GM20000 (cell line): ENCODE measurements at places on chromosomes 1 and 21.
A peak's percentile ranks its signal among the peaks of the same experiment; 100 is the strongest.

DNA sequence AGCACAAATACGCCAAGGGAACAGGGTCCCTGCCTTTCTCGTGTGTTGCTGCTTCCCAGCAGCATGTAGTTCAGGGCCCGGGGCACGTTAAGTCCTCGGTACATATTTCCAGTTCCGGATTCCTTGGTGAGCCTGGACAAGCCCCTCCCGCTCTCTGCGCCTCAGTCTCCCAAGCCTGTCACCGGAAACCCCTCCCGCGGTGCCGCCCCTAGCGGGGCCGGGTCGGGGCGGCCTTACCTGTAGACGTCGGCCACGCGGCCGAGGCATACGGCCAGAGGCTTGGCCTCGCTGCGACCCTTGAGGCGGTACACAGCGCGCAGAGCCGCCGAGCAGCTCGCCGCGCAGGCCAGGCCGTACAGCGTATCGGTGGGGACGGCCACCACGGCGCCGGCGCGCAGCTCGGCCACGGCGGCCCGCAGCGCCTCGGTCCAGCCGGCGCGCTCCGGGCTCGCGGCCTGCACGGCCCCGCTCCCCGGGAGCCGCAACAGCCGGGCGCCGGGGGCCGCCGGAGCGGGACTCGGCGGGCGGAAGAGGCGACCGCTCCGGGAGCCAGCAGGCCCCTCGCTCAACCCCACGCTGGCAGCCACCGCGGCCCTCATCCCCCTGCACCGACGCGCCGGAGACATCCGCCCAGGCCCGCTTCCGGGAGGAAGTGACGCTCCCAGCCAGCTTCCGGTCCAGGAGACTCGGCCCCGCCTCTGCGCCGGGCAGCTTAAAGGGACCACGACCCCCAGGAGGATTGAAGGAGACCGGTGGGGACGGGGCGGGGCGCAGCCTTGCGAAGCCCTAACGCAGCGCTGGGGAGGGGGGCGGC, at the start of the genes C1orf122 and YRDC:
Gene C1orf122, plus strand, starts transcription at position 236 of the 814 bp plus-strand sequence. CDS start 615 bp downstream, outside the sequence.
Gene YRDC, minus strand, starts transcription at position 654 of the 814 bp plus-strand sequence. Its CDS starts 28 bp downstream, at position 626.
- peak; percentile 100 for DNase-seq

DNA sequence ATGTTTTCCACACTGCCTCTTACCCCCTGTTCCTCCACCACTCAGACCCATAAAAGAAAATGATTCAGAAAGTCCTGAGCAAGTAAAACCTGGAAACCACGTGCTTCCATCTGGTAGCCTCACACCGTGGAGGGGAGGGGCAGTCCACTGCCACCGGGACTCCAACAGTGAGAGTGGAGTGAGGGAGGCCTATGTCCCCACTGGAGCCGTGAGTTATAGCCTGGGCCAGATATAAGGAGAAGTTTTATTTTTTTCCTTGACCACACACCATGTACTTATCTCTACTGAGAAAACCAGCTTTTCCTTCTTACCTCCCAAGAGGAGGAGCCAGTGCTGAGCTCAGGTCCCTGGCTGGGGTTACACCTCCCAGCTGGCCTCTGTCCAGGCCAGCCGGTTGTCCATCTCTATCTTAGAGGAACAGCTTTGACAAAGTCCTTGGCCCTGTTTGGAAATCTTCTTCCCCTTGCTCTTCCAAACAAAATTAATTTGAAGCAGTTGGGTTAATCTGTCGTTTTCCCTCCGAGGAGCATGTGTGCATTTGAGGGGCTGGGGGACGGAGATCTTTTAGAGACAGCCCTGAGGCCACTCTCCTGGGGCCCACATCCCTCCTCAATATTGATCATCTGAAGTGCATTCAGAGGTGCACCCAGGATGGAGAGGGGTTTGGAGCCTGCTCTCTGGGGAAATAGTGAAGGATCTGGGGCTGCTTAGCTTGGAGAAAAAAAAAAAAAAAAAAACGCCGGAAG, 49.1 kb upstream of the SERBP1 start:
- no peak for DNase-seq

DNA sequence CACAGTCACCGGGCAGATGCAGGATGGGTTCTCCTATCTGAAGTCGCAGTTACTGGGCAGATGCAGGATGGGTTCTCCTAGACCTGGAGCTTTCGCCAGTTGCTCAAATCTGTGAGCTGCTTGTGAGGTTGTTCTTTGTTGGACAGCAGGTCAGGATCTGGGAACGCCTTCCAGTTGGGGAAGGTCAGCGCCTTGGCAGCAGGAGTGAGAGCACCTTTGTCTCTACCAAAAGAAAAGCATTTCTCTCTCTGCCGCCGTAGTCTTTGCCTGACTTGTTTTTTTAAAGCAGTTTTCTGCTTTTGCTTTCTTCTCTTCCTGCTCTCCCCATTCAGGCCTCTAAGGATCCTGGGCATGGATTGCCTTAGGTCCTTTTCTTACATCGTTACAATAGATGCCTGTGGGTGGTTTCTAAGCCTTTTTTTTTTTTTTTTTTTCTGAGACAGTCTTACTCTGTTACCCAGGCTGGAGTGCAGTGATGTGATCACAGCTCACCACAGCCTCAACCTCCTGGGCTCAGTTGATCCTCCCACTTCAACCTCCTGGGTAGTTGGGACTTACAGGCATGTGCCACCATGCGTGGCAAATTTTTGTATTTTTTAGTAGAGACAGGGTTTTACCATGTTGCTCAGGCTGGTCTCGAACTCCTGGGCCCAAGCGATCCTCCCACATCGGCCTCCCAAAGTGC, 15.7 kb downstream of the PEX14 start:
- DNase-seq: no peak

DNA sequence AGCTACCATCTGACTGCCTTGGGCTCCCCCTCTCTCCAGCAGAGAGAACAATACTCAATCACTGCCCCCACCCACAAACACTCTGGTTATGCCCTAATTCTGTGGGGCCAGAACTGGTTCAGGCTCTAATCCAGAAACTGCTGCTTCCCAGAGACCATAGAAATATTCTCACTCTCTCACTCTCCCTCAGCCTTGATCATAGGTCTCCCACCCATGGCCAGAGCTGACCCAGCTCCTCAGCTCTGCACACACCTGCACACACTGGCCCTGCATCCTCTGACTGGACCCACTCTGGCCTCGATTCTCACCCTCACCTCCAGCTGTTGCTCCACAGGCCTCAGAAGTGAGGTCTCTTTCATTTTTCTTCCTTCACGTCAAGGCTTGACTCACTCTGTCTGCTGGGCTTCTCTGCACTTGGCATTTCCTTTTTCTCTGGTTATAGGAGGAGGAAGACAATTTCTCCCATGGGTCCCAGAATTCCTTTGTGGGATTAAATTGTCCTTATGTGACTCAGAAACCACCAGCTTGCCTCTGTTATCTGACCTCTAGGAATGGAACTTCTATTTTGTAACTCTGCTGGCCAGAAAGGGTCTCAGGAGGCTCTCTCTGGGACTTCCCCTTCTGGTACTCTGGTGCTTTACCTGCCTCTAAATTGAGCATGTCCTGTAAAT, 15.6 kb upstream of the ZMYM6 start:
- no peak for DNase-seq

DNA sequence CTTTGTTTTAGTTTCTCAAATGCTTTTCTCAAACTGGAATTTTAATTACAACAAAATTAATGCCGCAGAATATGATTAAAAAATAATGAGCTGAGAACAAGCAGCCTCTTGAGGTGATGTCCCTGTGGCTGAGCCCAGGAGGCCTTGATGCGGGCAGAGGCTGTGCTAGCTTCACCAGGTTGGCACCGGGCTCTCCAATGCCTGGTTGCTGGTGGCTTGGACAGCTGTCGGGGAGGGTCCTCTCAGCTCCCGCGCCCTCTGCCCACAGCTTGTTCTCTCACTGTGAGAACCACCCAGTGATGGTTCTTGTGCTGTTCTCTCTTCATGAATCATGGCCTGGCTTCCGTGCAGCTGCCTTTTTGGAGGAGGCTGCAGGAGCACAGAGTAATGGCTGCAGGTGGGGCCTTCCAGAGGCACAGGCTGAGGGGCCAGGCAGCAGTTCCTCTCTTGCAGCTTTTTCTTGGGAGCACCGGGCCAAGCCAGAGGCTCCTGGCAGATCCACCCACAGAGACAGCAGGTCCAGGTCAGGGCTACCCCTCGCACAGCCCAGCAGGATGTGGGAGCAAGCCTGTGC, 156.3 kb downstream of the PCBP3 start:
- no peak for DNase-seq

- no peak for DNase-seq
Observed at GRCh38 chr21:36229181-36229580, 72.6 kb downstream of the DOP1B start.

- no peak for DNase-seq
Observed at GRCh38 chr1:91872000-91872399, 14.0 kb downstream of the TGFBR3 start.

- no peak for DNase-seq
Observed at GRCh38 chr1:180524915-180525714, 22.7 kb upstream of the ACBD6 start.

- peak; percentile 91 for DNase-seq
Observed at GRCh38 chr21:46368533-46369285, 44.8 kb downstream of the PCNT start.

DNA sequence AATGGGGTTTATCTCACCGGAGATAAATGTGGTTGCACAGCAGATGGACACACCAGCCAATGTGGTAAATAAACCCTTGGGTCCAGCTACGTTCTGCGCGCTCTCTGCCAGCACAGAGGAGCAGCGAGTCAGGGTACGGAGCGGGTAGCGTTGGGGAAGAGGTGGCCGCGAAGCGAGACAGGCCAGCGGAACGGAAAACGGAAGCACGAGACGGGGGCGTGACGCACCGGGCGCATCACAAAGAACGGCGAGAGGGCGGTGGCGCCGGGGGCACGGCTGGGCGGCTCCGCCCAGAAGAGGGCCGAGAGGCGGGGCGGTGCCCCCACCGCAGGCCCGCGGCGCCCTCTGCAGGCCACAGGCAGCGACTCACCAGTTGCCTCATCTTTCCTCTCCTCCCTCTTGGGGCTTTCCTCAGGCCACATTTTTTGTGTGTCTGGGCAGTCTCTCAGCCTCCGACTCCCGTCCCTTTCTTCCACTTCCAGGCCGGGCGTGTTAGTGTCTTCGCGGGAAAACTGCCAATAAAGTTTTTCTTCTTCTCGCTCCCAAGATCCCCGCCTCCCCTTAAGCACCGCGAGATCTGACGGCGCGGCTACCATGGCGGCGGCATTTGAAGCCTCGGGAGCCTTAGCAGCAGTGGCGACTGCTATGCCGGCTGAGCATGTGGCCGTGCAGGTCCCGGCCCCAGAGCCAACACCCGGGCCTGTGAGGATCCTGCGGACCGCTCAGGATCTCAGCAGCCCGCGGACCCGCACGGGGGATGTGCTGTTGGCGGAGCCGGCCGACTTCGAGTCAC, at the start of gene DDX20:
Gene DDX20, plus strand, starts transcription at position 571 of the 793 bp plus-strand sequence. Its CDS starts 24 bp downstream, at position 595.
- DNase-seq: peak; percentile 96
